ENCODE measurements at places on chromosomes 7 and 10. TPM values are rescaled to one million over a fixed set of nuclear protein-coding genes. Genes with fewer than 3 reads are reported as not detected.

VPS37D gene
- polyA plus RNA-seq, result 3.3 TPM

CXCL12 gene
- 201 TPM for polyA plus RNA-seq

PRKAR2B gene
- polyA plus RNA-seq, result 2.6 TPM

DUS4L gene
- 2.2 TPM for polyA plus RNA-seq

CDK6 gene
- polyA plus RNA-seq, result 29.8 TPM

PLPP4 gene
- 35.4 TPM for polyA plus RNA-seq

CPEB3 gene
- polyA plus RNA-seq, result 0.28 TPM

RASA4 gene
- 54.5 TPM for polyA plus RNA-seq

TMEM273 gene
- polyA plus RNA-seq, result not detected

TFPI2 gene
- polyA plus RNA-seq, result 143 TPM

DNA sequence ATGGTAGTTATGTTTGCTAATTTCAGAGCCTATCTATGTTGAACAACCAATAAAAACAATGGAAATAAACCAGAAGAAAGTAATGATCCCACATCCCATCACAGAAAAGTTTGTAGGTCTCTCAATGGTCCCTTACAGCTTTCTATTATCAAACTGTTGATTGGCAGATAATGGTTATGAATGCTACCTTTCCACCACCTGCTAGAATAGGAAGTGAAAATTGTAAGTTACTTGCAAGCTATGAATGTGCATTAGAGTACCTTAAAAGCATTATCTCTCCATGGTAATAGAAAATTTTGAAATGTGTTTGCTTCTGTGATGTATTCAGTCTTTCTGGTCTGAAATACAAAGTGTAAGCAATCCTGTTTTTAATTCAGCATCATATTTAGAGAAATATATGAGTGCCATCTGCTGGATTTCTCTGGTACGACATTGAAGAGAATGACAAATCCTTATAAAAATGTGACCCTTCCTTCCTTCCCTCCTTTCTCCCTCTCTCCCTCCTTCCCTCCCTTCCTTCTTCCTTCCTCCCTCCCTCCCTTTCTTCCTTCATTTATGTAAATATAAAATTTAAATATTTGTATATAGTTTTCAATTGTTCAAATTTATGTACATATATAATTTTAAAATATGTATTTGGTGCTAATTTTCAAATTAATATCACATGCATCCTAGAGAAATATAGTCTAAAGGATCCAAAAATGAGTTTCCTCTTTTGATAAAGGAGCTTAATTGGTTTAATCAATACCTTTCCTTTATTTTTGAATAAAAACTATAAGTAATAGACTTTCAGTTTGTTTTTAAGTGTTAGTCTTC lies 41.4 kb upstream of the PNLIPRP3 start:
- DNase-seq, result no peak

GRCh38 chr7:110733221-110733620 lies 357.7 kb upstream of the LRRN3 start:
- no peak for DNase-seq

DNA sequence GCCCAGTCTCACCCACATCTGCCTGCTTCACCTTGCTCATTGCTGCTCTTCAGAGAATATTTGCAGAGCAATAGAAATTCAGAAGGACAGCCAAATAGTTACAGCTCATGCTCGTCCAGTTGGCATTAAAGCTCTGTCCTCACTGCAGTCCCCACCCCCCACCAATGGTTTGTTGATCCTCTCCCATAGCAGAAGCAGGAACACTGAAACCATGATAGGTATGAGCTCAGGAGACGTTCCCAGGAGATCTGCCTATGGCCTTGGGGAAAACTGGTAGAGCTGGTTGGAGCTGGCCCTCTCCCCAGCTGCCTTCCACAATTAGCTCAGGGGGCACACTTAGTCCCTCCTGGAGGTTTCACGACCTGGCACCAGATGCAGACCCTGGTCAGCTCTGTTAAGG lies 68.6 kb upstream of the KMT2C start:
- no peak for DNase-seq

GRCh38 chr7:23474094-23474828 lies 4.0 kb upstream of the IGF2BP3 start:
- no peak for DNase-seq

GRCh38 chr7:133502498-133502897 lies 249.6 kb downstream of the EXOC4 start:
- DNase-seq, result no peak

DNA sequence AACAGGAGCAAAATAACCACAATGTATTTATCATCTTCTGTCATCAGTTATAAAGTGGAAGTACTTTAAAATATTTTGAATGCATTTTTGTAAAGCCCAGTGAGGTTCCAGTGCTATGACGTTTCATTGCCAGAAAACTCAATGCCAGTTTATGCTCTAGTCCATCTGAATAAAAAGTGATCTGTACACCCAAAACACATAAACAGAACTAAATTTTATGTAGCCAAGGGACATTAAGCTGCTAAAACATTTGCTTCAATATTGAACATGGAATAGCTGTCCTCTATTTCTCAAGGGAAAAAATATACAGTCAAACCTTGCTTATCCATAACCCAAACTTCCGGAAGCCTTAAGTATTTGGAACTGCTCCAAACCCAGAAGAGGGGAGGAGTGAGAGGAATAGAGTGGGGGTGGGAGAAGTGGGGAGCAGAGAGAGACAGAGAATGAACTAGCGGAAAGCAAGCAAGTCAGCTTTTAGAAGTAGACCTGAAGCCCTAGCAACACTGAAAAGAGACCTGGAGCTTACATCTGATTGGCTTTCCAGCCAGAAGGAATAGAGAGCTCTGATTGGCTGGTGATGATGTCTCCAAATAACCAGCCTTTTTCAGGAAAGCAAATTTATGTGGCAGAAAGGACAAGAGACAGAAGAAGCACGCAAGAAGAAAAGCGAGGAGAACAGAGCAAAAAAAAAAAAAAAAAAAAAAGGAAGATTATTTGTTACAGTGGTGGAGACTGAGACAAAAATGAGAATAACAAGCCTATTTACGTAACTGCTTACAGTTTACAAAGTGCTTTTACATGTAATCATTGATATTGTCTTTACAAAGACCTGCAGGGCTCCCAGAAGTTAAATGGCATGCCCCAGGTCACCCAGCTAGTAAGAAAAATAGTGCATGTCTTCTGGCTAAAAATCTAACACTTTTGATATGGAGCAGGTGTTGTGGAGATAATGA lies 196.0 kb downstream of the RNLS start:
- no peak for DNase-seq

DNA sequence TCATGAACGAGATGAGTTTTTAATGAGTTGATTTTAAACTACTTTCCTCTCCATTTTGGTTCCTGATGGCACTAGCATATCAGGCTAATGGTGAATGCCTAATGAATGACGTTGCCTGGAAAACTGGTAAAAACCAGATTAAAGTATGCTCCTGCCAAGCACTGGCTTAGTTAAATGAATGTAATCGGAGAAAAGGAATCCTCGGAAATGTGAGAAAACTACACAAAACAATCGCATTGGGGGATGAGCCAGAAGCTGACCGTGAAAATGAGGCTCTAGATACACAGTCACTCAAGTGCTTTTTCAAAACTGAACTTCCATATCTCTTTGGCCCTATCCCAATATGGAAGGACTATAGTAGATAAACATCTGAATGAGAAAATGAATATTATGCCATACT lies 153.8 kb upstream of the COL1A2 start:
- DNase-seq, result no peak

- no peak for DNase-seq
Measured at GRCh38 chr7:93626869-93627268, 52.3 kb upstream of the CALCR start.

DNA sequence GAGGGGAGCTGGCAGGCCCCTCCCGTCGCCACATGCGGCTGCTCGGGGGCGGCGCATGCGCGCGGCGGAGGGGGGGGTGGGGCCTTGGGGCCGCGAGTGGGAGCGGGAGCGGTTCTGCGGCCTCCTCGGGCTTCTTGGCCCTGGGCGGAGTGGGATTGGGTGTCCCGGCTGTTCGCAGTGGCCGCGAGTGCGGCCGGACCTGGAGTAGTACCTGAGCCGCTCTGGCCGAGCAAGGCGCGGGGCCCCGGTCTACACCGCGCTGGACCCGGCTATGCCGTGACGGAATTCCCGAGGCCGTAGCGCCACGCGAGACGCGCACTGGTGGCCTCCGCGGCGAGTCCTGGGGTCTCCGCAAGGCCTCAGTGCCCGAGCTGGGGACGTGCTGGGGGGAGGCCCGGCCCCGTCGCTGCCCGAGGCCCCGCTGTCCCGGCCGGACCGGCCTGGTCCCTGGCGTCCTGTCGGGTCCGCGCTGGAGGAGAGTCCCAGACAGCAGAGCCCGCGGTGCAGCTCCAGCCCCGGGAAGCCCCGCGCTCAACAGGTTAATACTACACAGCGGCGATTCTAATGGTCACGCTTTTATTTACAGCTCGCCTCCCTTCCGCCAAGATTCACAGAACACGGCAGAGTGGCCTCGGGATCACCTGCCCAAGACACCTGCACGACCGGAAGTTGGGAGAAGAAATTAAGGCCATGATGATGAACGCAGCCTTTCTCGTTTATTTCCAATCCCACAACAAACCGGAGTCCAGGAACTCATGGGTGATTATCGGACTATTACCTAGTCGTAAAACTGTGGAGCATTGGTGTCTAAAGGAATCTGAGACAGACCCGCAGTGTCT lies 671 bp upstream of the PAXIP1 start:
- no peak for DNase-seq

GRCh38 chr10:30765022-30765615 lies 135.6 kb upstream of the LYZL2 start:
- DNase-seq, result no peak

- no peak for DNase-seq
Measured at GRCh38 chr10:92747600-92747999, 57.8 kb downstream of the HHEX start.

- DNase-seq, result no peak
Measured at GRCh38 chr10:94046098-94046497, 52.4 kb downstream of the PLCE1 start.

DNA sequence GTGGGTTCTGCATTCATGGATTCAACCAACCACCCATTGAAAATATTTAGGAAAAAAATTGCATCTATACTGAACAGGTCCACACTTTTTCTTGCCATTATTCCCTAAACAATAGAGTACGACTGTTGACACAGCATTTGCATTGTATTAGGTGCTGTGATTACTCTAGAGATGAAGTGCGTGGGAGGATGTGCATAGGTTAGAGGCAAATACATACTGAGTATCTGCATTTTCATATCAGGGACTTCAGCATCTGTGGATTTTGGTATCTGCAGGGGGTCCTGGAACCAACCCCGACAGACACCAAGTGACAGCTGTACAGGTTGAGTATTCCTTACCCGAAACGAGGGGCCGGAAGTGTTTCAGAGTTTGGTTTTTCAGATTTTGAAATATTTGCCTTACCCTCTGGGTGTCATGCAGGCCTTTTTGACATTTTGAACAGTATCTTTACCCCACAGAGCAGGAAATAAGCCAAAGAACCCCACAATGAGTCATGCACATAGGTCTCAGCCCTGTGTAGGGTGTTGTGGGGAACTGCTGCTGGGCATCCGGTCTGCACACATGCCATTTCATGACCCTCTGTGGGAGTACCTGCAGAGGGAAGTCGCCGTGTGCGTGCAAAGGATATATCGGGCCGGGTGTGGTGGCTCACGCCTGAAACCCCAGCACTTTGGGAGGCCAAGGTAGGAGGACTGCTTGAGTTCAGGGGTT lies 14.5 kb downstream of the NUDT5 start:
- DNase-seq, result no peak

GRCh38 chr7:98807068-98808048 lies 62.5 kb downstream of the TMEM130 start:
- no peak for DNase-seq

- no peak for DNase-seq
Measured at GRCh38 chr7:103711413-103711812, 265.4 kb upstream of the SLC26A5 start.

DNA sequence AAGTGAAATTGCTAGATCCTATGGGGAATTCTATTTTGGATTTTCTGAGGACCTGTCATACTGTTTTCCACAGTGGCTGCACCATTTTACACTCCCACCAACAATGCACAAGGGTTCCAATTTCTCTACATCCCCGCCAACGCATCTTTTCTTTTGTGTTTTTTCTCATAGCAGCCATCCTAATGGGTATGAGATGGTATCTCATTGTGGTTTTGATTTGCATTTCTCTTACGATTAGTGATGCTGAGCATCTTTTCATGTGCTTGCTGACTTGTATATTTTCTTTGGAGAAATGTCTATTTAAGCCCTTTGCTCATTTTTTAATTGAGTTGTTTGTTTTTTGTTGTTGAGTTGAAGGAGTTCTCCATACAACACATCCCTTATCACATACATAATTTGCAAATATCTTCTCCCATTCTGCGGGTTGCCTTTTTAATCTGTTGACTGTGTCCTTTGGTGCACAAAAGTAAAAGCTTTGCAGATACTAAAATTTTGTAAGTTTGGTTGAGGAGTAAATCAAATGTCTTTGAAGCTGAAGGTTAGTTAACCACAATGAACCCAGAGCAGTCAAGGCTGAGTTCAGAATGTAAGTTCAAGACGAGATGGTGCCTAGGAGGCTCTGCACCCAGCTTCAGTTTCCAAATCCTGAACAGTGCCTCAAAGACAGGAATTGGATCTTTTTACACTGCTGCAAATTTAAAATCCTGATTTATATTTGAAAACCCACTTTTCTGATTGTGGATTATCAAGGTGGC lies 195.4 kb downstream of the COBL start:
- DNase-seq, result no peak

- no peak for DNase-seq
Measured at GRCh38 chr7:157904211-157904865, 567.5 kb downstream of the DNAJB6 start.

- DNase-seq, result no peak
Measured at GRCh38 chr7:147436718-147437117, 1153.8 kb upstream of the C7orf33 start.

GRCh38 chr7:120793213-120793936 lies 64.6 kb downstream of the TSPAN12 start:
- DNase-seq, result no peak

DNA sequence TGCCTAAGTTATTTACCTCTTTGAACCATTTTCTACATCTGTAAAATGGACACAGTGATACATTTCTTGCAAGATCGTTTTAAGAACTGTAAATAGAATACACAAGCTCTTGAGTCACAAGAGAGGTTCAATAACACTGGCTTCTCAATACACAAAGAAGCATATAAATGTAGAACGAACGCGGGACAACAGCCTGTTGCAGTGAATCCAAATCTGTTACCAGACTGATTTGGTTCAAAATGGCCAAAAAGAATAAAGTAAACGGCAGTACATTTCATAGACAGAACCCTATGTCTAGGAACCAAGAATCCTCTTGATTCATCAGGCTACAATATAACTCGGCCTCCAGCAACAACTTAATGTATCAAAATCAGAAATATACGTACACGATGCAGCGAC lies 701 bp downstream of the MTPAP start:
- DNase-seq, result no peak
